ENCODE measurements at places on chromosomes 16 and 17. TPM values are rescaled to one million over a fixed set of nuclear protein-coding genes. Genes with fewer than 3 reads are reported as not detected.

DNA sequence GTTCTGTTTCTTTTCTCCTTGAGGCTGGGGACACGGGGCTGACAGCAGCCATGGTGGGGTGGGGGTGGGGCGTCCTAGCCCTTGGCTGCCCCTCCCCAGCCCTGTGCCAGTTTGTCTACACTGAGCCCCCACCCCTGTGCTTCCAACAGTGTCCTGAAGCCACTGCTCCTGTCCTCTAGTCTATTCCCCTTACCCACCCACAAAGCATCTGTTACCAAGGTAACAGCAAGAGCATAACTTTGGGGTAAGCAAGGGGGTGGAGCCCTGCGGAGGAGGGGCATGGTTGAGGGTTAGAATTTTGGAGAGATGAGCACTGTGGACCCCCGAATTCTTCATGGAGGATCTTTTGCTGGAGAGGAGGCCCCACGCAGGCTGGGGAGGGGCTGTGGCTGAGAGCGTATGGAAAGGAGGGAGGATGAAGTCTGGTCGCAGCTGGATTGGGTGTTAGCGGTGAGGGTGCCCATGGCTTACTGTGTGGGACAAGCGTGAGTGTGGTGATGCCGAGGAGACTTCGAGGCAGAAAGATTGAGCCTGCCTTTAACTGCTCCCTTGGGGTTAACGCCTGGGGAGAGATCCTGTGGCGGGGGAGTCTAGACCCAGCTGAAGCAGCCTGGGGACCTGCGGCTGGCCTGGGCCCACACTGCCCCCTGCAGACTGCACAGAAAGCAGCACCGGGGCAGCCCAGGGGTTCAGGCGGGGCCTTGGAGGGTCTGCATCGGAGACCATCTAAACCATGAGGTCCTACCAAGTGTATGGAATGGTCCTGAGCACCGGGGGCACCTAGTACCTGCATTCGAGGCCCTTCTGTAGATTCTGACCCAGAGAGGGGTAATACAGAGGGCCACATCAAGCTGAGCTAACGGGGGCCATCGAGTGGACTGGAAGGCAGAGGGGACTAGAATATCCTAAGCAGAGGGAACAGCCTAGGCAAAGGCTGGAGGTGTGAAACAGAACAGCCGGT lies 6.1 kb upstream of the STAC2 start:
- no peak overlapping the region for H3K27ac ChIP-seq
- H3K36me3 ChIP-seq, result no peaks in the 10 kb centered on the region
- no peak overlapping the region for H3K4me3 ChIP-seq
- no peaks in the 10 kb centered on the region for H3K27me3 ChIP-seq
- peak; percentile 51 for DNase-seq

DNA sequence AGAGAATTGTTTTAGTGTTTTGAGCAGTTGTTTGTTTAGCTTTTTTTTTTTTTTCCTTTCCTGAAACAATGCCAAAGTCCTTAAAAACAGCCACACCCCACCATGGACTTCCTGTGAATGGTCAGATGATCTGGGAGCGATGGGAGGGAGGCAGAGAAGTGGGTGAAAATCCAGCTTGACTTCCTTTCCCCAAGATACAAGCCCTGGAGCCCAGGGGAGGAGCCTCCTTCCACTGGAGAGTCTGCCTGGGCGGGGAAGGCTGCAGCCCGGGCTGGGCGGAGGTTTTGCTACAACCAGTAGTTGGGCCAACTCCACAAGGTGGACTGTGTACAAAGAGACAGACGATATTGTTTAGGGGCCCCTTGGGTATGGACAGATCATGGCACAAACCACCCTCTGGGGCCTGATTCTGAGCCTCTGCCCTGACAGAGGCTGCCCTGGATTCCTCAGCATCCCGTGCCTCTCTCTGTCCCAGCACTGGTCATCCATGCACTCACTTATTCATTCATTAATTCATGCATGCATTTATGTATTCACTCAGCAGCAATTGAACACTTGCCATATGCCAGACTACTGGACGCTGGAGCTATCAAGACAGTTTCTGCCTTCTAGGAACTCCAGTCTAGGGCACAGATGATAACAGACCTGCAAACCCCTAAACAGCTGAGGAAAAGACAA lies 29.8 kb downstream of the WSB1 start:
- H3K27ac ChIP-seq, result peak overlapping the region; percentile 53
- H3K4me3 ChIP-seq, result no peak overlapping the region
- no peaks in the 10 kb centered on the region for H3K27me3 ChIP-seq
- DNase-seq, result peak; percentile 68
- no peaks in the 10 kb centered on the region for H3K36me3 ChIP-seq
- peaks cover 18% of the 10 kb centered on the region for H3K4me1 ChIP-seq

DNA sequence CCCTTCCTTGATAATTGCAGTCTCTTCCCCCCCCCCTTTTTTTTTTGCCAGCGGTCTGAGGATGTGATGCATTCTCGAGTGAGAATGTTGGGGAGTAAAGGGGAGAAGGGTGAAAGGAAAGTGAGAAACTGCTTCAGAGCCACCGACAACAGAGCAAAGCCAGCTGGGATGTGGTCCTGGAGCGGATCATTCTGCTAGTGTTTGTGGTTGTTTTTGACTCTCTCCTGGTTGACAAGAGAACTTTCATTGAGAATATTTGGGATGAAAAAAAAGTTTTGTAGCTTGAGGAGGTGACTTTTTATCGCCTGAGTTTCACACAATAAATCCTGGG lies 1.3 kb downstream of the NF1 start:
- peak overlapping the region; percentile 99 for H3K27ac ChIP-seq
- no peak for DNase-seq
- no peaks in the 10 kb centered on the region for H3K36me3 ChIP-seq
- H3K4me3 ChIP-seq, result peak overlapping the region; percentile 83
- H3K27me3 ChIP-seq, result no peaks in the 10 kb centered on the region

GRCh38 chr16:67372664-67373063 lies 20.6 kb downstream of the TPPP3 start:
- H3K36me3 ChIP-seq, result no peaks in the 10 kb centered on the region
- no peaks in the 10 kb centered on the region for H3K4me1 ChIP-seq
- H3K4me3 ChIP-seq, result no peak overlapping the region
- H3K27ac ChIP-seq, result no peak overlapping the region

DNA sequence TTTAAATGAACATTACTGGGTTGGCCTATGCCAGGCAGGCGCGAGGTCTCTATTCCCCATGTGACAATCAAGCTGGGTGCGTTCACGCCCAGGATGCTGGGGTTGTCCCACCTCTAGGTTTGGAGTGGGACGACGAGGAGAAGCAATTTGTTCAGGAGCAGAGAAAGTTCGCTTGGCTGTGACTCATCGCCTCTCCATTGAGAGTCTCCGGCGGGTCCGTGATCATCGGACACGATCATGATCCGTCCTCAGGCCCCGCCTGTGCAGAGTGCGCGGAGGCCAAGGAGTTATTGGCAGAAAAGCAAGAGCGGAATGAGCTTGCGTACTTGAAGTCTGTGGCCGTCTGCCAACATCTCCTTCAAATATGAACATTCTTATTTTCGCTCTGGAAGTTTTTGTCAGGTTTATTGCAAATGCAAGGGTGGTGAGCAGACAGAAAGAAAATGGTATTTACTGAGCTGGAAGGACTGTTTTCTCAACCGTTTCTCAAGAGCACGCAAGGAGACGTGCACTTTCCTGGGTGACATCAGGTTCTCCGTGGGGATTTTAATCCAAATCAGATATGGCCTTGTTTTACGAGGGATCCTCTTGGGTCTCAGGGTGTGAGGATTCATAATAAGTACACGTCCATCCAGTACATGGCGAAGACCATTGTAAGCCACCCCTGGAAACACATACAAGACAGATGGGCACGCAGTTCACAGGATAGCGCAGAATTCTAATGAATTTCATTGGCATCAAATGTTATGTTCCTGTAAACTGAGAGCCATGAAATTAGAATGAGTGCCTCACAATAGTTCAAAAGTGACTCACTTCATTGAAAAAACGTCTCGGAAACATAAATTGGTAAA lies 70.1 kb upstream of the CREBBP start:
- peak; percentile 87 for DNase-seq
- peak overlapping the region; percentile 81 for H3K27ac ChIP-seq
- H3K27me3 ChIP-seq, result no peaks in the 10 kb centered on the region
- no peaks in the 10 kb centered on the region for H3K4me1 ChIP-seq

DNA sequence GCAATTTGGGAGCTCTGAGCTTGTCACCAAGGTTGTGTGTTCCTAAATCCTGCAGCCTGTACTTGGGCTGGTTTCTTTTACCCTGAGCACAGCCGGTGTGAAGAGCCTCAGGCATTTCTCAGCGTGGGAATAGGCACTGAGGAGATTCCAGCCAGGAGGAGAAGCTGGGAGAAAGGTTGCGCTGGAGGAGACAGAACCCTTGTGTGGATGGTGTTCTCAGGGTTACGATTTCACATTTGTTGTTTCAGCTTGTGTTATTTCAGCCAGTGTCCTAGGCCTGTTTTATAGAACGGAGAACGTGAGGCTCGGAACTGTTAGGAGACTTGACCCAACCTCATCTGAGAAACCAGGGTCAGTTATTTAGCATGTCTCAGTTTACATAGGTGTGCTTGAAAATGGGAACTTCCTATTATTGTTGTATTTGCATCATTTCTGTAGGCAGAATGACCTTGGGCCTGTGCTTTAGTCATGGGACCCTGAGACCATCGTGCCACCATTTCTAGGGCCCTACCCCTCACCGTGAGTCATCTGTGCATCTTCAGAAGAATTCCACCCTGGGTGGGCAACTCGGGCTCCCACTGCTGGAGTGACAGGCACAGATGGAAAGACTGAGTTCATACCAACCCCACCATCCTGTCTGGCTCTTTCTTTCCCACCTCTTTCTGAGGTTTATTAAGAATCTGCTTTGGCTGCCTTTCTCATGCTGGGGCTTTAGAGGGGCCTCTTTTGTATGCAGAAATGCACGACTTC lies 134.9 kb downstream of the MSI2 start:
- H3K4me1 ChIP-seq, result no peaks in the 10 kb centered on the region
- no peak for DNase-seq
- no peaks in the 10 kb centered on the region for H3K27me3 ChIP-seq

DNA sequence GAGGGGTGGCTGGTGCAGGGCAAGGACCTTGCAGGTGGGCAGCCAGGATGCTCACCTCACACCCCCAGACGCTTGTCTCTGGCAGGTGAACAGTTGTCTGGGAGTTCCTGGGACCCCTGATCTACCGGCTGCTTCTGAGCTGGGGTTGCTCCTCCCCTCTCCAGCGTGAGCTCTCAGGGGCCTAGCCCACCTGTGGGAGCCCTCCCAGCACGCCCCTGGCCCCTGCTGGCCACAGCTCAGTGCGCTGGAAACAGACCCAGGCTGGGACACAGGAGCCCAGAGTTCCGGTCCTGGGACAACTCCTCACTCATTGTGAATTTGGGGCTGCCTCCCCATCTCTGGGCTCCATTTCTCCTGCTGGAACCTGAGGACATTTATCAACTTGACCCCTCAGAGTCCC lies 30.3 kb downstream of the ARHGAP23 start:
- DNase-seq, result no peak
- no peak overlapping the region for H3K27ac ChIP-seq
- H3K4me3 ChIP-seq, result no peak overlapping the region
- H3K27me3 ChIP-seq, result no peaks in the 10 kb centered on the region
- H3K36me3 ChIP-seq, result no peaks in the 10 kb centered on the region

DNA sequence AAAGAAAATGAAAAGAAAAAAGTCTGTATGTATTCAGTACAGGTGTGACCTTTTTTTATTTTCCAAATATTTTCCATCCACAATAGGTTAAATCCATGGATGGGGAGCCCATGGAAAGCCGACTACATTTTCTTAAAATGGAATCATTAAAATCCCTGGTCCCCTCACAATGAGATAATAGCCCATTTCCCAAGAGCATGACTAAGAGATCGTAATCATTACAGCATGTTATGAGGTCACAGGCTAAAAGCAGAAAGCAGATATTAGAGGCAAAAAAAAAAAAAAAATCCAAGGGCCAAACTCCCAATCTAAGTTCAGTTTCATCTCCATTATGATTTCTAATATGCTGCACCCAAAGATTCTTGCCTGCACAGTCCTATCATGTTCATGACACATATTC lies 44.7 kb downstream of the CYTH1 start:
- peak overlapping the region; percentile 64 for H3K27ac ChIP-seq
- no peaks in the 10 kb centered on the region for H3K4me1 ChIP-seq

DNA sequence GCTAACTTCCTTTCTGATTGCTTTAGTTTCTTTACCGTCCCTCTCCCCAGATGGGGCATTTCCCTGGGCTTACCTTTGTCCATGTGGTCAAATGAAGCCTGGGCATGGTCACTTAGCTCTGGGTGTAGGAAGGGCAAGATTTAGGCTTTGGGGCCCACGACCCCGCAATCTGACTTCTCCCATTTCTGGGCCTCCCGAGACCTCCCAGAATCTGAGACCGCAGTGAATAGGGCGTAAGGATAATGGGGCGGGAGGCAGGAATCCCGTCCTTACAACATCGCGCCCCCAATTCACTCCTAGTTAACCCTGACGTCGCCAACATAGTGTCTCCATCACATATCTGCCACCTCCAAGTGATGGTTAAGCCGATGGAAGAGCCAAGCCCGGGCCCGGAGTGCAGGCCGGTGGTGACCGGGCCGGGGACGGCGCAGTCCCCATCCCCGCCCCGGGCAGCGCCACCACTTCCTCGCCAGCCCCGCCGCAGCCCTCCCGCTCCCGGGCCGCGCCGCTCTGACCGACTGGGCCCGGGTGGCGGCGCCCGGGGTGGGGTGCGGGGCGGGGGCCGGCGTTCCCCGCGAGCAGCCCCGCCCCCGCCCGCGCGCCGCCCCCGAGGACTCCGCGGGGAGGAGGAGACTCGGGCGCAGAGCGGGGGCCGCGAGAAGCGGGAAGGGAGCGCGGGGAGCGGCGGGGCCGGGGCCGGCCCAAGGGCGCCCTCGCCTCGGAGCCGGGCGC lies at the start of gene RHBDL3:
Gene RHBDL3 (plus strand): TSS at position 641 of the 732 bp plus-strand sequence. CDS start 358 bp downstream, outside the sequence.
- DNase-seq, result peak; percentile 50
- no peaks in the 10 kb centered on the region for H3K27me3 ChIP-seq
- no peaks in the 10 kb centered on the region for H3K36me3 ChIP-seq
- H3K4me1 ChIP-seq, result peaks cover 14% of the 10 kb centered on the region
- H3K4me3 ChIP-seq, result peak within 1 kb of the TSS; percentile 81

ZPBP2 gene
- total RNA-seq, result not detected
